GM18507 (cell line): ENCODE measurements at places on chromosomes 12 and 14.

DNA sequence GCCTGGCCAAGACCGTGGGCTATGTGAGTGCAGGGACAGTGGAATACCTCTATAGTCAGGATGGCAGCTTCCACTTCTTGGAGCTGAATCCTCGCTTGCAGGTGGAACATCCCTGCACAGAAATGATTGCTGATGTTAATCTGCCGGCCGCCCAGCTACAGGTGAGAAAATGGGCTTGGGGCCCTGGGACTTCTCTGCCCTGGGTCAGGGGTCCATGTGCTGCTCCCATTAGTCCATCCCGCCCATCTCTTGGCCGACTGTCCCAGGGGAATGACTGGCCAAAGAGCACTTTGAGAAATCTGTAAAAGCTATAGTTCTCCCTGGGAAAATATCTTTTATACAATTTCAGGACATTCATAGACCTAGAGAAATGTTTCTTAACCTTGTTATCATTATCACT is 63.5 kb downstream of the ACACB start:
- no peak for DNase-seq

GRCh38 chr14:100129161-100129589 is 30.3 kb downstream of the DEGS2 start:
- no peak for DNase-seq

DNA sequence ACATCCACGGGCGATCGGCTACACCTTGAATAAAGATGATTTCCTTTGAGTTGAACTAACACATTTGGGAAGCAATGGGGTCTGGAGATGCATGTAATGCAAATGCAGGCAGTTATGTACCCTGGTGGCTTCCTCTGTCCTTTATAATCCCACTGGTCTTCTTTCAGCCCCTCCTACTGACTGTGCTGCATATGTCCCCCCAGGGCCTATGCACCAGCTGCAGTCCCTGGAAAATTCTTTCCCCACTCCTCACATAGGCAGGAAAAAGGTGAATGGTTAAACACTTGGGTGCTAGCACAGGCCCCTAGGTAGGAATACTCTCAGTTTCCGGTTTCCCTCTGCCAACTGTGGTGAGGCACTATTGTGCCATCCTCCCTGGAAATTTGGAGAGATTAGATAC is 294.8 kb upstream of the SOX5 start:
- no peak for DNase-seq

- DNase-seq, result no peak
These were observed 1245.6 kb upstream of the SEL1L start for GRCh38 chr14:82779301-82779700.

- DNase-seq, result no peak
These were observed 38.3 kb upstream of the PNMA1 start for GRCh38 chr14:73752297-73752992.

GRCh38 chr14:74737753-74738325 is 24.9 kb downstream of the FCF1 start:
- no peak for DNase-seq

- no peak for DNase-seq
These were observed 96.9 kb upstream of the TMPO start for GRCh38 chr12:98418357-98419075.

- no peak for DNase-seq
These were observed 24.5 kb downstream of the SLC38A4 start for GRCh38 chr12:46801293-46801692.

DNA sequence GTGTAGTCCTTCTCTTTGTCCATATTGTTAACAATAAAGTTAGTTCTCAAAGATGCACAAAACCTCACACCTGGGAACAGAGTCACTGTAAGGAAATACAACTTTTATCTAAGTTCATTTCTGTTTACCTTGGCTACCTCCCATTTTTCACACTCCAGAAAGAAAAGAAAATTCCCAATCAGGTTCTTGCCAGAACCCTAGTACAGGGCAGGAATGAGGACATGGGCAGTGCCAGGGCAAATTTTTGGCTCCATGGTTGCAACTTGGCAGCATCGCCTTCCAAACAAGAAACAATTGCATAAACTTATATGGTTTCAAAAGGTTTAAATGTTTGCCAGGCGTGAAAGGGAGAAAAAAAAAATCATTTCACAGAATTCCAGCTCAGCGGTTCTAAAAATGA is 296.3 kb upstream of the PRKD1 start:
- no peak for DNase-seq

DNA sequence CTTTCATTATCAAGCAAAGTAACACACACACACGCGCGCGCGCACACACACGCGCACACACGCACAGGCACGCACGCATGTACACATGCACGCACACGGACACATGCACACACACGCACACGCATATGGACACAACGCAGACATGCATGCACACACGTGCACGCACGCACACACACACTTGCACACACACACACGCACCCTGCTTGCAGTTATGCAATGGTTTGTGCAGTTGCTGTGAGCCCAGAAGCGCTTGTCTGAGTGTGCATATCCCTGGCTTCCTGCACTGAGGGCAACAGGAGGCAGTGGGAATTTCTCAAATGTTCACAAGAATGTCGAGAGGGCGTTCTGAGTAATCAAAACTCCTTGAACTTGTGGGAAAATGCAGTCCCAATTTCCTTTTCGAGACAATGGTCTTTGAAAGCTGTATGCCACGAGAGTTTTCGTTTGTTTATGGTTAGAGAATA is 41.6 kb downstream of the NFKBIA start:
- DNase-seq, result no peak

GRCh38 chr12:75759842-75760572 is 248.6 kb upstream of the KRR1 start:
- DNase-seq, result no peak

DNA sequence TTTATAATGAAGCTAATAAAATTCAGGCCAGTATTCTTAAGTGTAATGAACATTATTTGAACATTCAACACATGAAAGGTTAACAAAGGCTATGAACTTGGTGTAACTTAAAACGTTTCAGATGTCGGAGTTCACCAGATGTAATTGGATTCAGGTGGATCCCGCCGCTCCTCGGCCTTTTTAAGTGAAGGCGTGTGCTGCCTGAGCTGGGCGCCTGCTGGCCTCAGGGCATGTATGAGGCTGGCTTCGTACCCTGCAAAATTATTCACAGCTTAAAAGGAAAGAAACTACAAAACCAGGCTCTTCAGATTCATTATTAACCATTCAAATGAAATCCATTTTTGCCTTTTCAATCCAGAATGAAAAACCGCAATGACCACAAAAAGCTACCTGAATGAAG is 69.9 kb downstream of the WIF1 start:
- DNase-seq, result no peak

DNA sequence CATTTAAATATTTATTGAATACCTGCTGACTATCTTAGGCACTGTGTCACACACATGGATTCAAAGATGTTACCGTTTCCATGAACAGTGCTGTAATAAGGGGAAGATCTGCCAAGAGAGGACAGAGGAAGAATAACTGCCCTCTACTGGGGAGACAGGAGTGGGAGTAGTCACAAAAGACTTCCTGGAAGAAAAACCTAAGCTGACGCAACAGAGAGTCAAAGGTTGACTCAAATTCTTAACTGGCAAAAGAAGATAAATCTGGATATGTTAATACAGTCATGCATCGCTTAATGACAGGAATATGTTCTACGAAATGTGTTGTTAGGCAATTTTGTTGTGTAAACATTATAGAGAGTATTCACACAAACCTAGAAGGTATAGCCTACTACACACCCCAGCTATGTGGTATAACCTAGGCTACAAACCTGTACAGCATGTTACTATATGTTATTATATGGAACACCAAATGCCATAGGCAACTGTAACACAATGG is 51.5 kb downstream of the DCAF5 start:
- no peak for DNase-seq

- DNase-seq, result no peak
These were observed 254.0 kb upstream of the ATP2B1 start for GRCh38 chr12:89962648-89963047.

DNA sequence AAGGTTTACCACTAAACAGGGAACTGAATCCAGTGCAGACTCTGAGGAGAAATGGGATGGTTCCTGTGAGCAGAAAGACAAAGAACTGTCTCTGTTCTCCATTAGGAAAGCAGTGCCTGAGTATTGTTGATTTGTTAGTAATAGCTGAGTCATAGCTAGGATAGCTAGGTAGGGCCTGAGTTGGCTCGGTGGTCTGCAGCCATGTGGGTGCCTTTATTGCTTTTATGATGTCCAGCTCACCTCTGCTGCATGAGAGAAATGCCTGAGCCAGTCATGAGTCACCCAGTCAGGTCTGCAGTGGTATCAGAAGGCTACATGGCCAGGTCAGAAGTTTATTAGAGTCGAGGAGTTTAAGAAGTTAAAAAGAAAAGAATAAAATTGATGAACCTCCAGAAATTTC is 24.2 kb downstream of the TRHDE start:
- DNase-seq, result no peak

DNA sequence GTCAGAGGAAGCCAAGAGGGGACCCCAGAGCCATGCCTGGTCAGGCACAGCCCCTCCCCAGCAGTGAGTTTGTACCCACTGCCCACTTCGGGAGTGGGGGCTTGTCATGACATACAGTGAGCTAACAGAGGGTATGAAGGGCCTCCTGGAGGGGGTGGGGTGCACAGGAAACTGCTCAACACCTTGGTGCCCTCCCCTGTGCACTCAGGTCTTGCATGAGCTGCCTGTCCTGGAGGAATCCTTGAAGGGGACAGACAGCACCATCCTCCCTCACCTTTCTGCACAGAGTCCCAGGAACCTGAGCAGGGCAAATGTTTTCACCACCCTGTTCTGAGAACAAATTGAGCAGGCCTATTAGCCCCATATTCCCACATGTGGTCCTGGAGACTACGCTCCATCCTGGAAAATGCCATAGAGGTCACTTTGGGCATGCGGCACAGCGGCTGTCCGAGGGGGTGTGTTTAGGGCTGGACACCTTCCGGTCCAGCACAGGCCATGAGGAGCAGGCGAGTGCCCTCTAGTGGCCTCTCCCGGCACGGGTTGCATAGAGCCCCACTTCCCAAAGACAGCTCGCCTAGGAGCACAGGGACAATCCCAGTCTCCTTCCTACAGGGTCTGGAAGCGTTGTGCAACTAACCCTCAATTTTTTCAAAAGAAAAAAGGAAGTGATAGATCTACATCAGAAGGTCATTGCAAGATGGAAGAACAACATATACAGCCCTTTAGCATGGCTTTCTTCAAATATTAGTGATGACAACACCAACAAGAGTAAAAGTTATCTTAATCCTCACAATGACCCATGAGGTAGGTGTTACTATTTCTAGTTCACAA is 31.9 kb upstream of the ZFP36L1 start:
- no peak for DNase-seq

GRCh38 chr12:115710104-115710564 is 567.4 kb downstream of the MED13L start:
- DNase-seq, result no peak

- no peak for DNase-seq
These were observed 13.7 kb upstream of the OR10AD1 start for GRCh38 chr12:48216785-48217184.

DNA sequence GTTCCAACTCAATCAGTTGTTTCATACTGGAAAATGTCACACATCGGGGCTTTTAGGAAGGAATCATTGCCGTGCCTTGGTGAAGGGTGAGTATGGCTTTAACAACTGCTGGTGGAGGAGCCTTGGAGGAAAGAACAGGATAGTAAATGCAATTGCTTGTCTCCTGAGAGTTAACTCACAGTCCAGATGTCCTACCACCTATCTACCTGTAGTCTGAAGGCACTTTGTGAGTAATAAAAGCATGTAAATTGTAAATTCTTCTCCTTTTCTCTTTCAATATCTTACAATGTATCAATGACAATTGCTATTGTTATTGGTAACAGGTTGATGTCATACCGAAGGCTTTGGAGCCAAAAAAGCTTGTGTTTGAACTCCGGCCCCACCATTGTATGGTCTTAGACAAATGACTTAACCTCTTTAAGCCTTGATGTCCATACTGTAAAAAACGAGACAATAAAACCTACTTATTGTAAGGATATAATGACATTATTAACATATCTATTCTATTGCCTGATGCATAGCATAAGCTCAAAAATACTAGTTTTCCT is 397.4 kb downstream of the ADAMTS20 start:
- DNase-seq, result no peak

- no peak for DNase-seq
These were observed 51.8 kb downstream of the PPP2R5C start for GRCh38 chr14:101813171-101813759.

DNA sequence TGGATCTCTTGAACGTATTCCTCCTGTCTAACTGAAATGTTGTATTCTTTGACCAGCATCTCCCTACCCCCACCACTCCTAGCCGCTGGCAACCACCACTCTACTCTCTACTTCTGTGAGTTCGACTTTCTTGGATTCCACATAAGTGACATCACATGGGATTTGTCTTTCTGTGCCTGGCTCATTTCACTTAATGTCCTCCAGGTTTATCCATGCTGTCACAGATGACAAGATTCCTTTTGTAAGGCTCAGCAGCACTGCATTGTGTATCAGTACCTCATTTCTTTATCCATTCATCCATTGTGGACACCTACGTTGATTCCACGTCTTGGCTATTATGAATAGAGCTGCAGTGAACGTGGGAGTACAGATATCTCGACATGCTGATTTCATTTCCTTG is 10.5 kb downstream of the PRKAB1 start:
- DNase-seq, result no peak

DNA sequence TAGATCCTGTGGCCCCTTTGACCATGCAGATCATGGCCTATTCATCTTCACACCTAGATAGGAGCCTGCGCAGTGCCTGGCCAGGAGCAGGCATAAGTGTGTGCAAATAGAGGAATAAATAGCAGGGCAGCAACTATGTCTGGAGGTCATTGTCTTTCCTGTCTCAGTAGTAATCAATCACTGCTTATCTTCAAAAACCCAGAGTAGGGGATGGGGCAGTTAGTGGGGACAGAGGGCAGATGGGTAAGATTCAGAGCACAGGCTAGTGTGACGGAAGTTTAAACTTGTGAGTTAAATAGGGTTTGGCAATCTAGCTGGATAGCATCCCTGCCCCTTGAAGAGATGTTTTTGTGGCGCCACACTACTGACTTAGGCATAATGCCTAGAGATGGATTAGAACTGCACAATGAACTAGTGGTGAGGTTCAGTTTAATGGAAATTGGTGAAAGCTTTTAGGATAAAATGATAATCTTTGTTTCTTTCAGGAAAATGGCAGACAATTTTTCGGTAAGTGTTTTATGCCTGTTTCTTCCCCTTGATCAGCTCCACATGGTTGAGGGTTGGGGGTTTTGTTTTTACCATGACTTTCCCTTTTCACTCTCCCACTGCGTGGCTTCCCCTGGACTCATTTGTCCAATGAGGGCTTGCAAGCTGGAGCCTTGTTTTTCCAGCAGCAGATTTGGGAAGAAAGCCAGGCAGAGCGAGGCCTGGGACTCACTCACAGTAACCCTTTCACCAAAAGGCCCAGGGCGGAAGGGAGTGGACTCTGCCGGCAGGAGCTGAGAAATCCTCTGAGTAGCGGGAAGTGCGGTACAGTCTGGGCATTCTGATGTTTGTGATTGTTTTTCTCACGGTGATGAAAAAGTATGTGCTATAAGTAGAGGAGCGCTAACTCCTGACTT is 8.1 kb downstream of the LGALS3 start:
- DNase-seq, result no peak

- DNase-seq, result no peak
These were observed 15.5 kb downstream of the PKP2 start for GRCh38 chr12:32881107-32881506.

GRCh38 chr12:124379938-124380754 is 85.3 kb downstream of the RFLNA start:
- no peak for DNase-seq

- DNase-seq, result no peak
These were observed 4.8 kb upstream of the KITLG start for GRCh38 chr12:88585077-88585476.
